ENCODE measurements at places on chromosomes 12 and 14.
A peak's percentile ranks its signal among the peaks of the same experiment; 100 is the strongest.

GRCh38 chr12:52499806-52500560 lies 6.9 kb upstream of the KRT6A start:
- no peak for DNase-seq

DNA sequence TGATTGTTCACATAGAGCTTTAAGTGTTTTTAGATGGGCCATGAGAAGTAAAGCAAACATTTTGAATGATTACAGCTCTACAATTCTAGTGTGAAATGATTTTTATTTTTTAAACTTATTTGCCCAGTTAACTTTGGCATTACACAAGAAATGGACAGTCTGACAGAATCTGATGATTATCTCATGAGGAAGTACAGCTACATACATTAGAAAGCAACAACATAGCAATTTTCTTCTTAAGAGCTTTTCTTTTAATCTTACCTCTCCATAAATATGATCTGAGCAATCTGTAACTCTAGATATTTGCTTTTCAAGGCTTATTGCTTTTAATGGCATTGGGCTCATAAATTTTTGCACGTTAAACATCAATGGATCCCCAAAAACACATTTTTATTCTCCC lies 26.5 kb upstream of the PPP1R12A start:
- DNase-seq, result no peak

GRCh38 chr14:63573581-63573980 lies 30.4 kb upstream of the PPP2R5E start:
- no peak for DNase-seq

DNA sequence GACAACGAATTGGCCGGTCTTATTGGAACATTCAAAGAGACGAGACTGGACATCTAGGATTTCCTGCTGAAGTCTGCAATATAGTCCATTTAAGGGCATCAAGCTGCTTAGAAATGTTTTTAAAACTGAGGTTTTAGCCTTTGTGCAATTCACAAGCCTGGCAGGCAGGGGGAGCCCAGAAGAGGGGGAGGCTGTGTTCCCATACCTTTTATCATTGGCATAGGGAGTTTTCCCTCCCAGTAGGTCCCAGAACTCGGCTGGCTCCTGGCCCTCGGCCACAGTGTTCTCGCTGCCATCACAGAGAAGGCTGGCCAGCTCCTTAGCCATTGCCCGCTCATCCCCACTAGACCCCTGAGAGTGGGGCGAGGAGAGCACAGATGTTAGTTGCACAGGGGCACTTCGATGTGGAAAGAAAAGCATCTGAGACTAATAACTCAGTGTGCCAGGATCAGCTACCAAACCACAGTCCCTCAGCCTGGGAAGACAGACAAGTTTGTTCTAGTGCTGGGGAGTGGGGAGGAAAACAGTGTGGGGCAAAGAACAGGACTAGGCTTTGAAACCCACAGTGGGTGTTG lies 15.1 kb downstream of the AVIL start:
- peak; percentile 65 for DNase-seq

DNA sequence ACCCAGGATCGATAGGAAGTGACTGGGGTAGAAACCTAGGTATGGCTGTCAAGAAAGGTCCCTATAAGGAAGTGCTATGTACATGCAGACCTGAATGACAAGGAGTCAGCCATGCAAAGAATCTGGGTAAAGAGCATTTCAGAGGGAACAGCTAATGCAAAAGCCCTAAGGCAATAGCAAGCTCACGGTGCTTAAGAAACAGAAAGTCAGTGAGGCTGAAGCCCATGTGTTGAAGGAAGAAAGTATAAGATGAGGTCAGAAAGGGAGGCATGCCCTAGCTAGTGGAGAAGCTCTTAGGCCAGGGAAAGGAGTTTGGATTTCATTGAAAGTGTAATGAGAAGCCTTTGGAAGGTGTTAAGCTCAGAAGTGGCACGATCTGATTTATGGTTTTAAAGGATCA lies 6.0 kb upstream of the ADCY6 start:
- no peak for DNase-seq

- no peak for DNase-seq
These were observed 270.4 kb downstream of the ADAMTS20 start for GRCh38 chr12:43281563-43281962.

GRCh38 chr12:129101404-129101803 lies 248.1 kb downstream of the GLT1D1 start:
- no peak for DNase-seq

All from HT-29 (cell line).